ENCODE measurements at places on chromosomes 13 and 19.

GRCh38 chr19:53812335-53812734 lies 11.8 kb downstream of the NLRP12 start:
- H3K4me3 ChIP-seq: no peak overlapping the region
- DNase-seq: no peak
- no peaks in the 10 kb centered on the region for H3K36me3 ChIP-seq
- H3K27ac ChIP-seq: no peak overlapping the region
- H3K27me3 ChIP-seq: no peaks in the 10 kb centered on the region

GRCh38 chr19:15259907-15260306 lies 27.7 kb upstream of the EPHX3 start:
- H3K27ac ChIP-seq: peak overlapping the region; percentile 59
- H3K27me3 ChIP-seq: no peaks in the 10 kb centered on the region
- H3K36me3 ChIP-seq: peaks cover 70% of the 10 kb centered on the region
- H3K4me1 ChIP-seq: peaks cover 48% of the 10 kb centered on the region
- H3K4me3 ChIP-seq: no peak overlapping the region

- peaks cover 19% of the 10 kb centered on the region for H3K36me3 ChIP-seq
- no peak overlapping the region for H3K27ac ChIP-seq
- no peak overlapping the region for H3K4me3 ChIP-seq
These were observed 94.0 kb downstream of the KLF12 start for GRCh38 chr13:74040200-74040599.

GRCh38 chr13:26867451-26868091 lies 107.0 kb upstream of the GPR12 start:
- no peaks in the 10 kb centered on the region for H3K36me3 ChIP-seq
- H3K27ac ChIP-seq: no peak overlapping the region
- no peak overlapping the region for H3K4me3 ChIP-seq
- peaks cover 11% of the 10 kb centered on the region for H3K27me3 ChIP-seq

DNA sequence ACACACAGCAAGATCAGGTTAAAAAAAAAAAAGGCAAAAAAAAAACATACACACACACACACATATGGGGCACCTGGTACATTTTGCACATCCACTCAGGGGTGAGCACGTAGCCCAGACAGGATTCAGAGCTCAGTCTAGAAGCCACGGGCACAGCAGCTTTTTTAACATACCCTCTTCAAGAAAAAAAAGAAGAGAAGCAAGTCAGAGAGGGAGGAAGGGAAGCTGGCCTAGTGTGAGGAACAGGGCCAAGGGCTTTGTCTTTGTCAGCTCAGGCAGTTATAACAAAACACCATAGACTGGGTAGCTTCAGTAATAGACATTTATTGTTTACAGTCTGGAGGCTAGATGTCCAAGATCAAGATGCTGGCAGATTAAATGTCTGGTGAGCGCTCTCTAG lies 2.3 kb upstream of the TPM4 start:
- H3K27ac ChIP-seq: peak overlapping the region; percentile 83
- no peak for DNase-seq
- peaks cover 20% of the 10 kb centered on the region for H3K4me1 ChIP-seq
- peaks cover 18% of the 10 kb centered on the region for H3K36me3 ChIP-seq
- H3K4me3 ChIP-seq: no peak overlapping the region

DNA sequence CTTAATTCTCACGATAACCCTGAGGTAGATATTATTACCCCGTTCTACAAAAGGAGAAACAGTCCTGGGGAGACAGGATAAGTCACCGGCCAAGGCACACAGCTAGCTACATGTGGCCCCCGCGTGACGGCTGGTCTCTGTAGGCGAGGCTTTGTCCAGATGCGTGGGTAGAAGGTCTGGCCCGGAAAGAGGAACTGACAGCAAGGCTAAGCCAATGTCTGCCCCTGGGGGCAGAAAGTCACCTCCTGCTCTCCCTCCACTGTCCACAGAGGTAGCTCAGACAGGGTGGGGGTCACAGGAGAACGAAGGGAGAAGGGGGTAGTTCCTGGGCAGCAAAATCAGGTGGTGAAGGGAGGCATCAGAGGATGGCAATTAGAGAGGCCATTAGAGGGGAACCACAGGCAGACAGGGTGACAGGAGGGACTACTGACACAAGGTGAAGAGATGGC lies 1.8 kb downstream of the APOC4 start:
- peak overlapping the region; percentile 97 for H3K27ac ChIP-seq
- peak; percentile 72 for DNase-seq
- H3K36me3 ChIP-seq: no peaks in the 10 kb centered on the region
- no peaks in the 10 kb centered on the region for H3K27me3 ChIP-seq

DNA sequence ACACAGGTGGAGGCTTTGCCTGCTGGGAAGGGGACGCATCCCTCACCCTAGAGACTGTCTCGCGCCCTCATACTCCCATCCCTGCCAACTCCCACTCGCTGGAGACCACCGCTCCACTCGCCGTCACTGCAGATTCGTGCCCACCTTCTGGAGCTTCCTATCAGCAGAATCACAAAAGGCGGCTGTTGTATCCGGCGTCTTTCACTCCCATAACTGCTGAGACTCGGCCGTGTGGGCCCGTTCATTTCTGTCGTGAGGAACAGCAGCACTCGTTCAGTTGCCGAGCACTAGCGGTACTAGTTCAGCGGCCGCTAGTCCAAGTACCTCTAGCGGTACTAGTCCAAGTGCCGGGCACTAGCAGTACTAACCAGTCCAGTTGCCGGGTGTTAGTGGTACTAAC lies 124.6 kb upstream of the MCF2L start:
- no peaks in the 10 kb centered on the region for H3K27me3 ChIP-seq
- H3K4me1 ChIP-seq: peaks cover 5% of the 10 kb centered on the region
- H3K27ac ChIP-seq: no peak overlapping the region
- H3K4me3 ChIP-seq: no peak overlapping the region
- no peak for DNase-seq

GRCh38 chr13:113162783-113163685 lies 4.6 kb downstream of the PROZ start:
- H3K27me3 ChIP-seq: peaks cover 28% of the 10 kb centered on the region
- no peak for DNase-seq
- H3K4me3 ChIP-seq: no peak overlapping the region
- H3K4me1 ChIP-seq: peaks cover 4% of the 10 kb centered on the region

DNA sequence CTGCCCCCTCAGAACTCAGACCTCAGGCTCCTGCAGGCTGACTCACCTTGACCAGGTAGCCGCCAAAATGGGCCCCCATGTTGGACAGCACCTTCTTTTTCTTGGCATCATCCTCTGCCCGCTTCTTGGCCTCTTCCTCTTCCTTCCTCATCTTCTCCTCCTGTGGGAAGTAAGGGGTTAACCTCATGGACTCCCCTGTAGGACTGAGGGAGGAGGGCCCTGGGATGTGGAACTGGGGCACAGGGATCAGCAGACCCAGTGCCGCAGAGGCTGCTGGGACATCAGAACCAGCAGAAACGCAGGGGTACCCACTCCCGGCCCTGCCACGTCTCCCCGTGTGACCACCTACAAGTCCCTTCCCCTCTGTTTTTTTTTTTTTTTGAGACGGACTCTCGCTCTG lies 11.1 kb downstream of the TNNT1 start:
- no peak overlapping the region for H3K4me3 ChIP-seq
- H3K36me3 ChIP-seq: no peaks in the 10 kb centered on the region
- no peak for DNase-seq
- H3K27me3 ChIP-seq: peaks cover 40% of the 10 kb centered on the region
- H3K27ac ChIP-seq: peak overlapping the region; percentile 25
- H3K4me1 ChIP-seq: peaks cover 7% of the 10 kb centered on the region

GRCh38 chr13:31045286-31046081 lies 113.0 kb downstream of the TEX26 start:
- peak overlapping the region; percentile 51 for H3K4me3 ChIP-seq
- DNase-seq: peak; percentile 59
- H3K36me3 ChIP-seq: no peaks in the 10 kb centered on the region

GRCh38 chr13:98310485-98311199 lies 133.6 kb upstream of the RNF113B start:
- DNase-seq: no peak
- H3K27ac ChIP-seq: no peak overlapping the region
- no peak overlapping the region for H3K4me3 ChIP-seq
- H3K27me3 ChIP-seq: peaks cover 12% of the 10 kb centered on the region

GRCh38 chr13:39038569-39039030 lies 344 bp downstream of the NHLRC3 start:
- H3K4me3 ChIP-seq: peak overlapping the region; percentile 91
- H3K27ac ChIP-seq: peak overlapping the region; percentile 98
- H3K4me1 ChIP-seq: peaks cover 23% of the 10 kb centered on the region
- H3K27me3 ChIP-seq: no peaks in the 10 kb centered on the region

GRCh38 chr13:23983671-23984070 lies 86.4 kb upstream of the C1QTNF9B start:
- no peak for DNase-seq
- H3K4me3 ChIP-seq: no peak overlapping the region
- peaks cover 39% of the 10 kb centered on the region for H3K27me3 ChIP-seq

- H3K4me3 ChIP-seq: no peak overlapping the region
- H3K36me3 ChIP-seq: peaks cover 19% of the 10 kb centered on the region
- H3K27me3 ChIP-seq: no peaks in the 10 kb centered on the region
- no peak for DNase-seq
- H3K4me1 ChIP-seq: peaks cover 17% of the 10 kb centered on the region
These were observed 1.5 kb downstream of the MYPOP start for GRCh38 chr19:45900738-45901431.

DNA sequence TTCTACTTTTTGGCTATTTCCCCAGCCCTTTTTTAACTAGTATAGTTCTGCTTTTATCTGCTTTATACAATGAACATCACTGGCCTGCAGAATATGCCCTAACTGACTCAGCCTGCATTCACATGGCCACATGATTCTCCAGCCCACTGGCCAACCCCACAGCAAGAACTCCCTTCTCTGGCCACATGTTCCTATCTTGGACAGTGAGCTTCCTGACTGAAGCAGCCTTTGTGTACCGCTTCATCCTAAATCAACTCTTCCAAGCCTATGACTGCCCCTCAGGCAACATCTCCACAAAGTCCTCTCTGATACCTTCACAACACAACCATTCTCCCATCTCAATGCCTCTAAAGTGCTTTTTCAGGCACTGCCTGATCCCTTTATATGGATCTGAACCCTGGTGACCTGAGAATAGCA lies 214.1 kb downstream of the COL4A1 start:
- no peaks in the 10 kb centered on the region for H3K4me1 ChIP-seq
- no peak overlapping the region for H3K4me3 ChIP-seq
- H3K36me3 ChIP-seq: no peaks in the 10 kb centered on the region
- H3K27ac ChIP-seq: no peak overlapping the region

DNA sequence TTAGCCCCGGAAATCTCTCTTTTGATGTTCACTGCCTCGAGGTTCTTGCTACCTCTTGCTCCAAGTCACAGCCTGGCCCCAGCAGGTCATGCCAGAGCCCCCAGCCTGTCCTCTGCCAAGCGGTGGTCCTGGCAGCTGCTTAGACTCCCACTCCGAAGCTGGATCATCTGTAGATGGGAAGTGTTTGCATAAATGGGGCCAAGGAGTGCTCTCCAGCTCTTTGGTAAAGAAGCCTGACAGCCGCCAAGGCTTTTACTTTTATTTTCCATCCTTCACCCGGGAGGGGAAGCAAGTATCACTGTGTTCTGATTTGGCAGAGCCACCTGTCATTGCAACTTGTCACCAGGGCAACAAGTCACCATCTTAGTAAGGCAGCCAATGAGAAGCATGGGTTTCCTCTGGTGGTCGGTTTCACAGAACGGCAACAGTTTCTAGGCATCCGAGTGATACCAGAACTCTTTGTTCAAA lies 10.6 kb upstream of the RETN start:
- H3K27ac ChIP-seq: peak overlapping the region; percentile 90
- peak overlapping the region; percentile 78 for H3K4me3 ChIP-seq
- no peaks in the 10 kb centered on the region for H3K36me3 ChIP-seq

- peak; percentile 35 for DNase-seq
- H3K4me1 ChIP-seq: peaks cover 12% of the 10 kb centered on the region
- H3K36me3 ChIP-seq: no peaks in the 10 kb centered on the region
- no peaks in the 10 kb centered on the region for H3K27me3 ChIP-seq
These were observed 2.9 kb upstream of the C19orf85 start for GRCh38 chr19:55467236-55468053.

DNA sequence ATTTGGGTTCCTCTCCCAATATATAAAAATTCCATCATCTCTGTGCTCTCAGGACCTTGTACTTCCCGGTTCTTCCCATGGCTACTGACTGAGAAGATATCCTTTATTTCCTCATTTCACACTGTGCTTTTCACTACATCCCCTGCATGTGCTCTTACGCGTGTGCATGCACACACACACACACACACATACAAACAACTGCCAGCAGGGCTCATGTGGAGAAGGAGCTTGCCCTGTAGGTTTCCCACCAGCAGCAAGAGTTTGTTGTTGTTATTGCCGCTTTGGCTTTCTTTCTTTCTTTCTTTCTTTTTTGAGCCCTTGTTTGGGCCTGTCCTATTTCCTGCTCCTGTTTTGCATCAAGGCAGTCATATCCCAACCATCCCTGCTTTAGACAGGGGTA lies 43.6 kb downstream of the TEX26 start:
- H3K4me1 ChIP-seq: peaks cover 2% of the 10 kb centered on the region
- no peak overlapping the region for H3K27ac ChIP-seq
- H3K36me3 ChIP-seq: no peaks in the 10 kb centered on the region
- no peak overlapping the region for H3K4me3 ChIP-seq
- no peak for DNase-seq

DNA sequence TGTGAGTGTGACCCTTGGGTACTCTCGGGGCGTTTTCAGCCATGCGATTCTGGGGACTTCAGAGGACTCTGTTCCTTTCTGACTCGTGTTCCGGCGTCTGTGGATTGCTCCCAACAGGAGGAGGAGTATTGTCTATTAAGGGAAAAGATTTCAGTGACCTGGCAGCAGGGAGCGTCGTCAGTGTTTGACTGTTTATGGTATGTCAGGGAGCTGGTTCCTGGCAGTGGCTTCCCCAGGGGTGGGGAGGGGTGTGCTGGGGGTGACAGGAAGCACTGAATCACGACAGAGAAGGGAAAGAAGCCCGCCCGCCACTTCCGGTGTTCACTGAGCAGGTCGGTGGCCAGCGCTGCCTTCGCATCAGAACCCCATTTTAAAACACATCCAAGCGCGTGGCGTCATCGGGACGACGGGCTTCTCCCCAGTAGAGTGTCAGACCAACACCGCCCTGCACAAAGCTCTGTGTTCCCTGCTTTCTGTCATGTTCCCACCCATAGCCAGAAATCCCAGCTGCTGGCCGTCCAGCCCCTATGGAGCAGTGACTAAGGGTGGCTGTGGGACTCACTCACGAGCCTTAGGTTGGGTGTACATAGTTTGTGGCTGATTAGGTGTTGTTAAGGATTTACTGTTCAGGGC lies 33.8 kb downstream of the COL4A2 start:
- peak; percentile 22 for DNase-seq

GRCh38 chr13:103878891-103879605 lies 812.8 kb upstream of the SLC10A2 start:
- H3K4me1 ChIP-seq: no peaks in the 10 kb centered on the region
- no peaks in the 10 kb centered on the region for H3K27me3 ChIP-seq
- H3K4me3 ChIP-seq: no peak overlapping the region
- no peak for DNase-seq

DNA sequence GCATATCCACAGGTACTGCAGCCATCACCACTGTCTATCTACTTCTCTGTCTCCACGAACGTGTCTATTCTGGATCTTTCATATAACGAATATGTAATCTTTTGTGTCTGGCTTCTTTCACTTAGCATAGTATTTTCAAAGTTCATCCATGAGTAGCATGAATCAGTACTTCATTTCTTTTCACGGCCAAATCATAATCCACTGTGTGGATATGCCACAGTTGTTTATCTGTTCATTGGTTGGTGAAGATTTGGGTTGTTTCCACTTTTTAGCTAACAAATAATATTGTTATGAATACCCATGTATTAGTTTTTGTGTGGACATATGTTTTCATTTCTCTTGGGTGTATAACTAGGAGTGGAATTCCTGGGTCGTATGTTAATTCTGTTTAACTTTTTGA lies 14.4 kb downstream of the RGCC start:
- H3K27me3 ChIP-seq: no peaks in the 10 kb centered on the region
- no peak for DNase-seq
- peaks cover 1% of the 10 kb centered on the region for H3K4me1 ChIP-seq
- no peak overlapping the region for H3K4me3 ChIP-seq
- H3K36me3 ChIP-seq: no peaks in the 10 kb centered on the region
